ENCODE measurements at places on chromosomes 16 and 17.

- no peak for DNase-seq
These were observed 15.4 kb upstream of the HELZ start for GRCh38 chr17:67260170-67260987.

DNA sequence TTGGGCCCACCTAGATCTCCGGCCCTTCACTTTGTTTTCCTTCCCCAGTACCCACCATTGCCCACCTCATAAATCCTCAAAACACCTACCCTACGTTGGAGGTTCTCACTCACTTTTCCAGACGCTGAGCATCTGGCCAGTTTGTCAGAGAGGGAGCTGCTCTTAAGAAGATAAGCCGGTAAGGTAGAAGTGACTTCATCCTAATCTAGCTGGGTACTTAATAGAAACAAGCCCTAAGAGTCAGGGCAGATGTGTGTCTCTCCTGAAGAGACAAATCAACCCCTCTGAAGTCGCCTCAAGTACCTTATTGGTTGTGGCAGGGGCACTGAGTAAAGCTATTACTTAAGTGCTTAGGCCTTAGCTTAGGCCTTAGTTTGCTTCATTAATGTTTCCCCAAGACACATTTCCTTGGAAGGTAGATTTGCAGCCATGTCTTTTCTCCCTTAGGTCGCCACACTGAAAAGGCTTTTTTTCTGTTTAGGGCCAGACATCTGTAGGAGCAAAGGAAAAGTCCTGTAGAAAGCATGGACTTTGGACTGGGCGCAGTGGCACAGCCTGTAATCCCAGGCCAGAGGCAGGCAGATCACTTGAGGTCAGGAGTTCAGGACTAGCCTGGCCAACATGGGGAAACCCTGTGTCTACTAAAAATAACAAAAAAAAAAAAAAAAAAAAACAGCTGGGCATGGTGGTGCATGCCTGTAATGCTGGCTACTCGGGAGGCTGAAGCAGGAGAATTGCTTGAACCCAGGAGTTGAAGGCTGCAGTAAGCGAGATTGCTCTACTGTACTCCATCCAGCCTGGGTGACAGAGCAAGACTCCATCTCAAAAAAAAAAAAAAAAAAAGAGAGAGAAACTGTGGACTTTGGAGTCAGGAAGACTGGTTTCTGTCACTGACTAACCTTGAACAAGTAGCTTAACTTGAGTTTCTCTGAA lies 1.0 kb downstream of the TACO1 start:
- no peak for DNase-seq

GRCh38 chr17:74892013-74892841 lies 1.2 kb downstream of the FADS6 start:
- no peak for DNase-seq

- DNase-seq = peak; percentile 84
These were observed 15.0 kb upstream of the RHOT1 start for GRCh38 chr17:32127158-32127897.

GRCh38 chr17:13031718-13032350 lies 14.0 kb upstream of the ELAC2 start:
- peak; percentile 50 for DNase-seq

GRCh38 chr17:50920041-50920410 lies 53.9 kb upstream of the TOB1 start:
- DNase-seq = no peak

- peak; percentile 38 for DNase-seq
These were observed 238.1 kb downstream of the MRTFB start for GRCh38 chr16:14309001-14309886.

DNA sequence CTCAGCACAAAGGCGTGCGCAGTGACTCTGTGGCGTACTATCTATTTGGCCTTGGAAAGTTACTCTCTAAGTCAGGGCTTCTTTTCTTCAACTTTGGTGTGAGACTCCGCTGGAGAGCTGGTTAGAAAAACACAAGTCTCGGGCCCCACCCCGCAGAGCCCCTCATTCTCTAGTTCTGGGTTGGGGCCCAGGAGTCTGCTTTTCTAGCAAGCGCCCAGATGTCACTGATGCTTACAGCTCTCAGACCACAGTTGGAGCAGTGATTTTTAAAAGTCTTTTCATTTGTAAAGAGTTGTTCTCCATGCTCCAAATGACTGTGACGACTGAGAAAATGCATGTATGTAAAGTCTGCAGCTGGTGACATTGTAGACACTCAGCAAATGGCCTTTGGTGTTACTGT lies 582.3 kb downstream of the WWOX start:
- DNase-seq = no peak

DNA sequence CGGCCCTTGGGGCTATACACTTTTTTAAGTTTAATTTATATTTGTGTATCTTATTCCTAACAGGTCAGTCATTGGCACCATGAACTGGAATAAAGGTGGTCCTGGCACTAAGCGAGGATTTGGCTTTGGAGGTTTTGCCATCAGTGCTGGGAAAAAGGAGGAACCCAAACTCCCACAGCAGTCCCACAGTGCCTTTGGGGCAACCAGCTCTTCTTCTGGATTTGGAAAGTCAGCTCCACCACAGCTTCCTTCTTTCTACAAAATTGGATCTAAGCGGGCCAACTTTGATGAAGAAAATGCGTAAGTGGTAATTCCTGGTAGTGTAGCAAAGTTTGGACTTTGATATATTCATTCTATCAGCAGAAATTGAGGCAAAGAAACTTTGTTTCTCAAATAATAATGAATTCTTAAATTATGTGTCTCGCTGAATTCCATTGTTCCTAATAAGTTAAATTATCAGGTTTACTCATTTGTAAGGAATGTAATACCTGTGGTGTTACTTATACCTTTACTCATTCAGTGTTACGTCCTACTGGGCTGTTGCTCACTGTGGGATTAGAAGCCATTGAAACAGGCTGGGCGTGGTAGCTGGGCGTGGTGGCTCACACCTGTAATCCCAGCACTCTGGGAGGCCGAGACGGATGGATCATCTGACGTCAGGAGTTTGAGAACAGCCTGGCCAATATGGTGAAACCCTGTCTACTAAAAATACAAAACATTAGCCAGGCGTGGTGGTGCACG lies 13.2 kb downstream of the DDX42 start:
- DNase-seq = no peak

DNA sequence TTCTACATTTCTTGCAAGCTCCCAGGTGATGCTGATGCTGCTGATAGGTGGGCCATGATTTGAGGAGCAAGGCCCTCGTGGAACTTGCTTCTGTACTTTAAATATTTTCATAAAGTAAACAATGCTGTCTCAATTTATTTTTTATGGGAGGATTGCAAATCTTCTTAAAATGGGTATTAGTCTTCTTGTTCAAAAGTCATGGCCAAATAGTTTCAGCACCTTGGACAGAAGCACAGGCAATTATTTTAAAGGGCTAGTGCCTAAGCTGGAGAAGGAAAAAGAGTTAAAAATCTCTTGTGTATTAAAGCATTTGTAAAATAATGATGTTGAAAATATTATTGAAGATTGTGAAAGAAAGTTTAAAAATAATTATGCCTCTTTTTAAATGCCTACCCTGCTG lies 50.5 kb downstream of the GPR139 start:
- no peak for DNase-seq

DNA sequence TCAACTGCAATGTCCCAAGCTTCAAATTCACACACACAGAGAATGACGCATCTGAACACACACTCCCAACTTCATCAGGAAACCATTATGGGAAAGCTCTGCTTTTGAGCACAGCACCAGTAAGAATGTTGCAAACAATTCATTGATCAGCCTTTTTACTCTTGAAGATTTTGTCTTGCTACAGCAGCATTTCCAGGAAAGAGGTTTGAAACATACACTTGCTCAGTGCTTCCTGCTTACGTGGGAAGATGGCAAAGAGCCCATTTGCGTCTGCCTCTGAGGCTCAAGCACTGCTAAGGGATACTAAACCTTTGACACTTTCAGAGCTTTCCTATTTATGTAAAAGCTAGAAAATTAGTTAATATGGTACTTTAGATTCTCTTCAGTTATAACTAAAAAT lies 77.2 kb upstream of the MON1B start:
- DNase-seq = no peak

- DNase-seq = no peak
These were observed 97.9 kb upstream of the IRX6 start for GRCh38 chr16:55225972-55226542.

- DNase-seq = peak; percentile 74
These were observed 28.8 kb upstream of the GINS2 start for GRCh38 chr16:85717393-85718152.

DNA sequence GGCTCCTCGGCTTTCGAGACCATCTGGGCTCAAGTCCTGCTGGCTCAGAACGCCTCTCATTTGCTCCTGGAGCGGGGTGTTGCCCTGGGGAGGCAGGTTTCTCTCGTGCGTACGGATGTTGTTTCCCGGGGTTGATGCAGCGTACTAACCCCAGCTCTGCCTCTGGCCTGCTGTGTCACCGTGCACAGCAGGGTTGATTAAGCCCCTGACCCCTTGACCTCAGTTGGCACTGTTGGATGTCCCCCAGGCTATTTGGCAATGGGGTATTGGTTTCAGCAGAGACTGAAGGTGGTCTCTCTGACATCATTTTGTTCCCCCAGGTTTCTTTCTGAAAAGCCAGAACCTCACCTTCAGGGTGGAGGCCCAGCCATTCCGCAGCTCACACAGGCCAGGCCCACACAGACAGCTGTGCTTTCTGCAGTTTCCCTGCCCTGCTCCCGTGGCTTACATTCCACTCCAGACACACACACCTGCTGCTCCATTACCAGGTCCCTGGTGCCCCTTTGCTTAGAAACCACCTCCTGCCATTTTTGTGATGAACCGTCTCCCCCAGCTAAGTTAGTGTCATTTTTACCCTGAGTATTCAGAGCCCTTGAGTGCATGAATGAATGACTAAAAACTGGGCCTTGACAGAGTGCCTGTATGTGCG lies 233.5 kb downstream of the CCDC182 start:
- DNase-seq = no peak

DNA sequence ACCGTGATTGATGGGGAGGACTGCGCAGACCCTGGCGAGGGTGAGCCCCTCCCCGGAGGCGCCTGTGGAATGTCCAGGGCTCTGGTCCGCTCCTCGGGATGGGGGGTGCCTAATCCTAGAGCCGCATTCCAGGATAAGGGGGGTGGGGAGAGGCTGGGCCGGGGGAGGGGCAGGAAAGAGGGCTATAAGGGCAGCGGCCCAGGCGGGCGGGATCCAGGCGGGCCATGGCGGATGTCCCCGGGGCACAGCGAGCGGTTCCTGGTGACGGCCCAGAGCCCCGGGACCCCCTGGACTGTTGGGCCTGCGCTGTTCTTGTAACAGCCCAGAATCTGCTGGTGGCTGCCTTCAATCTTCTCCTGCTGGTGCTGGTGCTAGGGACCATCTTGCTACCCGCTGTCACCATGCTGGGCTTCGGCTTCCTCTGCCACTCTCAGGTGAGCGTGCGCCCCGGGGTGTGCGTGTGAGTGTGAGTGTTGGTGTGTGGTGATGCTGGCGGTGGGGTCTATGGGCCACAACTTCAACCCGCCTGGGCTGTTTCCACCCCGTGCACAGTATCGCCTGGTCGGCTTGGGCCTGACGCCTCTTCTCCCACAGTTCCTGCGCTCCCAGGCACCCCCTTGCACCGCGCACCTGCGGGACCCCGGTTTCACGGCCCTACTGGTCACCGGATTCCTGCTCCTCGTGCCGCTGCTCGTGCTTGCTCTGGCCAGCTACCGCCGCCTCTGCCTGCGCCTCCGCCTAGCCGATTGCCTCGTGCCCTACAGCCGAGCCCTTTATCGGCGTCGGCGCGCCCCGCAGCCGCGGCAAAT lies at the start of gene TMEM88:
TMEM88 (plus strand) TSS at position 216 of the 809 bp plus-strand sequence; CDS start at position 225, 9 bp downstream.
- DNase-seq = no peak

DNA sequence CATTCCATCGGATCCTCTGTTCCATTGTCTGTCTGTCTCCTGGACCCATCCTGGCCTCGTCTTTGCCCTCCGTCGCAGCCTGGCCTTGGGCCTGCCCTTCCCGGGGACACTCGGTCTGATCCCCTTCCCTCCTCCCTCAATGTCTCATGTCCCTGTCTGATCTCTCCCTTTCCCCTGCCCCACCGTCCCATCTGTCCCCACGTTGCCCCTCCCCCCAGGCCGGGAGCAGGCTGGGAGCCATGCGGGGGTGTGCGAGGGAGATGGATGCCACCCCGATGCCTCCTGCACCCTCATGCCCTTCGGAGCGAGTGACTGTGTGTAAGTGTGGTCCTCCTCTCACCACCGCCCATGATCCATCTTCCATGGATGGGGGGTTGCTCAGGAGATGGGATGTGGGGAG lies 5.3 kb upstream of the ATP2A1 start:
- no peak for DNase-seq

DNA sequence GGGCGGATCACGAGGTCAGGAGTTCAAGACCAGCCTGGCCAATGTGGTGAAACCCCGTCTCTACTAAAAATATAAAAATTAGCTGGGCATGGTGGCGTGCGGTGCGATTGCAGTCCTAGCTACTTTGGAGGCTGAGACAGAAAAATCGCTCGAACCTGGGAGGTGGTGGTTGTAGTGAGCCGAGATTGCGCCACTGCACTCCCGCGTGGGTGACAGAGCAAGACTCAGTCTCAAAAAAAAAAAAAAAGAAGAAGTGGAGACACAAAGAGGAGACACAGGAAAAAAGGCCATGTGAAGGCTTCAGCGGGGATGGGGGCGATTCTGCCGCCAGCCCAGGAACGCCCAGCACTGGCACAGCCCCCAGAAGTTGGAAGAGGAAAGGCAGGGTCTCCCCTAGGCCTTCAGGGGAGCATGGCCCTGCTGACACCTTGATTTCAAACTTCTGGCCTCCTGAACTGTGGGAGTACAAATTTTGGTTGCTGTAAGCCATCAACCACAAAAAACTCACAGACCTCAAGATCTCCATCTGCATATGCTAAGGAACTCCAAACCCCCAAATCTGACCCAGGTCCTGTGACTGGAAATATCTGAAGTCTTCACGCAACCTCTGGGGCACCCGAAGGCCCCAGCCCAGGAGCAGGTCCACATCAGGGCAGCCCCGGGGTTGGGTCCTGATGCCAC lies 7.0 kb downstream of the SGSH start:
- no peak for DNase-seq

- DNase-seq = no peak
These were observed 24.5 kb downstream of the UNC13D start for GRCh38 chr17:75819678-75820077.

- no peak for DNase-seq
These were observed 38.0 kb downstream of the PEMT start for GRCh38 chr17:17553217-17554195.

DNA sequence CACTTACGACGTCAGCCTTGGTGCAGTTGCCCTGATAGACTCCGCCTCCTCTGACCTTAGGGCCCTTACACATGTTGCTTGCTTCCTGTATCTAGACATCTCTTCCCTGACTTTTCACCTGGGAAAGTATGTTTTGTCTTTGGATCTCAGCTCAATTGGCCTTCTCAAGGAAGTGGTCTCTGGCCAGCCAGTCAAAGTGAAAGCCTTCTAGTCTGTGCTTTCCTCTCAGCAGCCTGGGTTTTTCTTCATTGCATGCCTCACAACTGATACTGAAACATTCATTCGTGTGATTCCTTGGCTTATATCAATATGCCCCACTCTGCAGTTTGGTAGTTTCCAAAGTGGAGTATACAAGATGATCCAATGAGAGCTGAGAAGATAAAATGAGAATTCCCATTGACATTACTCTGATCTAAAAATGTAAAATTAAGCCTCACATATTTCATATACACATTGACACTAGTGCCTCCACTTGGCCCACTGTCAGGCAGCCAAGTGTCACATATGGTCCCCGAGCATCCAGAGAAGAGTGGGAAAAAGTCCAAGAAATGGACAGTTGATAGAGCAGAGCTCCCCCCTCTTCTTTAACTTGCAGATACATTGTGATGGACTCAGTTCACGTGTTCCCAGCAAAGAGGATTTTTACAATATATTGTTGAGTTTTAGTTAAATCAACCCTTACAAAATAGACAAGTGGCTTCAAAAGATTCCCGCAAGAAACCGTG lies 371.2 kb upstream of the ASIC2 start:
- no peak for DNase-seq
